Mesenteric fat pad (tissue), 1 donor: ENCODE measurements at places on chromosomes 6 and 20. TPM values are rescaled to one million over a fixed set of nuclear protein-coding genes. Genes with fewer than 3 reads are reported as not detected.

Gene NCOA3
- total RNA-seq: 37.0 TPM

Gene MUC21
- total RNA-seq: not detected

Gene ANKRD66
- not detected for total RNA-seq

Gene NHSL1
- 11.9 TPM for total RNA-seq

- DNase-seq: no peak
These were observed 17.6 kb downstream of the HLA-DOB start for GRCh38 chr6:32799168-32799567.

- no peak for DNase-seq
These were observed 6.9 kb upstream of the SMIM28 start for GRCh38 chr6:138370631-138371451.

DNA sequence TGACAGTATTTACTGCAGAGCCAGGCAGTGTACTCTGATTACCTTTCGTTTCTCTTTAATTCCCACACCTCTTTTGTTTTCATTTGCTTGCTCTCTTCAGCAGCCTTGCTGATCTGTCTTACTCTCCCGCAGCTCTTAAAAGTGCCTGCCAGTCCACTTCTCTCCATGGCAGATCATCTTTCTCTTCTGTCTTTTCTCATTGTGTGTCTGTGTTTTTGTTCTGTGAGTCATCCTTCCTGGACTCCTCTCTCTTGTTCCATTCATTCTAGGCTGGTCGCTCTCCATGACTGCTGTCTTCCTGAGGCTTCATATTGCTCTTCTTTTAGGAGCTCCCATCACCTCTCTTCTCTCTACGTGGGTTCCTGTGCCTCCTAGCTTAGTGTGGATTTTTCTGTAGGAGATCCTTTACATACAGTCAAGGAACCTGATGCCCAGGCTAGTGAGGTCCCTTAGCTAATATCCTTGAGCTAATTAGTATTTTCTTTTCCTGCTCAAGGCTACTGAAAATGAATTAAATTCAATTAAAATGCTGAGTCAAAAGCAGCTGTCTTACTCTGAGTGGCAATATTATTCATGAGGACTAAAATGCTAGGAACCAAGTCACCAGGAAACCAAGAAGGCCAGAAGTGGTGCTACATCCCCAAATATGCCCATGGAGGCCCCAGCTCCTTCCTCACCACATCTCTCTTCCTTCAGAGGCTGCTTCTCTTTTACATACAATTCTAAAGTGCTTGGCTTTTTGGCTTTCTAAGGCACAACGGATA lies 86.1 kb downstream of the SLX4IP start:
- DNase-seq: no peak

DNA sequence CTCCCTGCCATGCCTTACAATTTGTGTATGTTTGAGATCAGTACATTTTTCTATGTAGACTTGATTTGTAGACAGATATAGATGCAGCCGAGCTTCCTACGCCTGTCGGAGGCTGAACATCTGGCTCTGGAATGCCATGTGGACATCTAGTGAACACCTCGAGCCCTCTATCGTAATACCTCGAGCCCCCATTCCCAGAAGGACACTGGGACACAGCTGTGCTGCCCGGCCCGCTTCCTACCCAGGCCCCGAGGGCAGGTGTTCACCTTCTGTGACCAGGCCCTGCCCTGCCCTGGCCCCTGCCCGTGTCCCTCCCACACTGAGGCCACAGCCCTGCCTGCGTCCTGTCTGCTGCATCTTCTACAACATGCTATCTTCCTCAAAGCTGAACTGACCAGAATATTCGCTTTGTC lies 12.9 kb downstream of the RPS6KA2 start:
- DNase-seq: no peak

GRCh38 chr6:22300273-22300998 lies 3.6 kb upstream of the PRL start:
- DNase-seq: no peak

DNA sequence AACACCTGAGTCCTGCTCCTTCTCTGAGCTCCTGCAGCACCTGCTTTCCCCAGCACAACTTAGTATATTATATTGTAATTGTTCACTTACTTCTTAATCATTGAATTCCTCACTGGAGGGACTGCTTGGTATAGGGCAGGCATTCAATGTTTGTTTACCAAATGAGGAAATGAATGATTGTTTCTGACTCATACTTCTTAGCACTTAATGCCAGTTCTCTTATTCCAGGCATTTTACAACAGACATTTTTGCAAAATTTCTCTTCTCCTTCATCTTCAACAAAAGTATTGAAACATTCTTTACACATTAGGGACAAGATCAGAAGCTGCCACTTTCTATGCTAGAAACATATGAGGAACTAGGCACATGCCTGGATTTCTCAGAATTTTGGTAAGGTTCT lies 119.4 kb downstream of the TBX18 start:
- no peak for DNase-seq

- DNase-seq: no peak
These were observed 174.1 kb upstream of the PTPRK start for GRCh38 chr6:128694303-128695009.

GRCh38 chr6:105835373-105835772 lies 250.8 kb upstream of the PRDM1 start:
- no peak for DNase-seq
